Foreskin melanocyte (primary cell): ENCODE measurements at places on chromosomes 7 and 10.

- no peak for DNase-seq
Measured at GRCh38 chr10:125708971-125709503, 10.5 kb upstream of the EDRF1 start.

- no peak for DNase-seq
Measured at GRCh38 chr10:3606309-3606708, 178.7 kb downstream of the KLF6 start.

- no peak for DNase-seq
Measured at GRCh38 chr7:1911571-1911970, 241.5 kb downstream of the ELFN1 start.

GRCh38 chr10:132907821-132908620 is 34.3 kb downstream of the CFAP46 start:
- no peak for DNase-seq

- no peak for DNase-seq
Measured at GRCh38 chr7:113790025-113790424, 128.8 kb downstream of the PPP1R3A start.

- no peak for DNase-seq
Measured at GRCh38 chr7:140284062-140284461, 107.3 kb upstream of the KDM7A start.

- no peak for DNase-seq
Measured at GRCh38 chr7:30649717-30650420, 32.4 kb downstream of the CRHR2 start.

DNA sequence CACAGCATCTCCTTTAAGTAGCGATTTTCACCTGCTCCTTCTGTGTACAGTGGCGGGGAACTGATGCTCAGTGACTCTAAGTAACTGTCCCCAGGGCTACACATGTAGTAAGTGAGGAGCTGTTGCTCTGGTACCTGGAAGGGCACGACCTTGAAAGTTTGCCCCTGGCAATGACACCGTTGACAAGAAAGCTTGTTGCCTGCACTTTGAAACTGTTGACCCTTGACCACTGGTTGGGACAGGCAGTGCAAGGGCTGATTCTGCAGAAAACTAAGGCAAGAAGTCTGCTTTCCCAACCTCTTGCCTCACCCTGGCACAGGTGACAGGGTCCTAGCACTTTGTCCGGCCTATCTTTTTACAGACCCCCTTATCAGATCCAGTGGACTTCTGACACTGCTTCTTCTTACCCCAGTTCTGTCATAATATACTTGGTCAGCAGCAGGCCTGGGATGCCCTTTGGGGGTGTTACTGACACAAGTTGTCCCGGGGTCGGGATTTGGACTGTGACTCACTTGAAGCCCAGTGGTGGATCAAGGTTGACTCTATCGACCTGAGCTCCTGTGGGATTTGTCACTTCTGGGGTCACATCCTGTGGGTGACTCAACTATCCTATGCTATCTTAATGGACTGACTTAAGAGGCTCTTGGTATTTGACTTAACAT is 5.8 kb downstream of the ACSL5 start:
- DNase-seq, result no peak

GRCh38 chr7:29143751-29144150 is 2.6 kb downstream of the CPVL start:
- no peak for DNase-seq

DNA sequence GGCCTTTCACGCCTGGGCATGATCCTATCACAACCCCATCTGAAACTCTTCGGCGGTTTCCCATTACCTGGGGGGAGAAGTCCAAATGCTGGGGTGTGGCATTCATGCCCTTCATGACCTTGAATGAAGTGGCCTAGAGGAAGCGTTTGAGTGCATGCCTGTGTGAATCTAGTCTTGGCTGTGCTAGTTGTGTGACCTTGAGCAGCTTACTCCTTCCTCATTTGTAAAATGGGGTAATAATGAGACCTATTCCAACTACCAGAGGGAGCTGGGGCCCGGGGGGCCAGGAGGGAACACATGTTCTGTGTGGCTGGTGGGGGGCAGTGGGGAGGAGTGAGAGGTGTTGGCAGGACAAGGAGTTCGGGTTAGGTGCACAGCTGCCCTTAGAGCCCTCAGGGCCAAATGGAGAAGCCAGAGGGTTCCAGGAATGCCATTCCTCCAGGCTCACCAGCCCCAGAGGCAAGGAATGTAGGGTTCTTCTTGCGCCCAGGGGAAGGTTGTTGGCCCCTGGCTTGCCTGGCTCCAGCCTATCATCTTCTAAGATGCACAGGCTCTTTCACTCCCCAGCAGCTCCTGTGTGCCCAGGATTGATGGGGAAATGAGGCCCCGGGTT is 21.3 kb upstream of the TBRG4 start:
- no peak for DNase-seq

DNA sequence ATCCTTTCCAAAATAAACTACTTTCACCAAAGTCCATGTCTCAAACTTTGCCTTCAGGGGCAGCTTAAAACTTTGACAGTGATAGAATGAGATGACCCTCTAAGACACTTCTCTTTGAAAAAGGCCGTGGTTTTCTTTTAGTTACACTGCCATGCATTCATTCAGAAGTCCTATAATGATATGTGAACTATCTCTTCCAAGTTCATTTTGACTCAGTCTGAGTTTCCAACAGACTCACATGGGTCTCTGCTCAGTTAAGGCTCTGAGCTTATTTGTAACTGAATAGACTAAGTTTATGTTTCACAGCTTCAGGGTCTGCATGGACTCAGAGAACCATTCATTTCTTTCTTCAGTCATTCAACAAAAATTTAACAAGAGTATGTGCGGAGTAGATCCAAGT is 208.9 kb upstream of the PRSS1 start:
- DNase-seq, result no peak

DNA sequence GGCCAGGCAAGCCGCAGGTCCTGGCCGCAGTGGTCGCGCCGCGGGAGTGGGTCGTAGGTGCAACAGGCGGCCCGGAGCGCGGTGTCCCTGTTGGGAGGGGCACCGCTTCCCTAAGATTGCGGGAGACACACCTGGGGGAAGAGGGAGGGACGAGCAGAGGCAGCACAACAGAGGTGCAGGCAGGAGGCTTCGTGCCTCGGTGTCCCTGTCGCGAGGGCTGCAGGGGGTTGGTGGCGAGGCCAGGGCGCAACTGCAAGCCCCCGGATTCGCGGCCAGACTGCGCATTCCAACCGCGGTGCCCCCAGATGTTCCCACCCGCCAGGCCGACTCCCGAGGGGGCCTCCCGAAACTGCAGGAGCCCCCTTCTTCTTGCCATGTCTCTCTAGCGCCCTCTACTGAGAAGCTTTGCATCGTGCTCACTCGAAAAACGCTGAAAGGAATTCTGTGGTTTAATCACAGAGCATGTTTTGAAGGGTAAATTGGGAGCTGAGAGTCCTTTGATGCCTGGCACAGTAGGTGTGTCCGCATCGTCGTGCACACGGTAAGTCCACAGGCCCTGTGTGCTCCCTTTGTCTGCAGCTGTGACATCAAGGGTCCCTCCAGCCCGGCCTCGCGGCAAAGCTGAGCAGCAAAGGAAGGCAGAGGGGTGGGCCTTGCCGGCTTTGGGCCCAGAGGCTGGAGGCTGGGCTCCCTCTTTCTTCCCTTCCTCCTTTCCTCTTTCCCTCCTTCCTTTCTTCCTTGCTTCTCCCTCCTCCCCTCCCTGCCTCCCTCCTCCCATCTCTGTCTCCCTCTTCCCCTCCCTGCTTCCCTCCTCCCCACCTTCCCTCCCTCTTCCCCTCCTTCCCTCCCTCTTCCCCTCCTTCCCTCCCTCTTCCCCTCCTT is 6.2 kb upstream of the MBL2 start:
- peak; percentile 37 for DNase-seq

DNA sequence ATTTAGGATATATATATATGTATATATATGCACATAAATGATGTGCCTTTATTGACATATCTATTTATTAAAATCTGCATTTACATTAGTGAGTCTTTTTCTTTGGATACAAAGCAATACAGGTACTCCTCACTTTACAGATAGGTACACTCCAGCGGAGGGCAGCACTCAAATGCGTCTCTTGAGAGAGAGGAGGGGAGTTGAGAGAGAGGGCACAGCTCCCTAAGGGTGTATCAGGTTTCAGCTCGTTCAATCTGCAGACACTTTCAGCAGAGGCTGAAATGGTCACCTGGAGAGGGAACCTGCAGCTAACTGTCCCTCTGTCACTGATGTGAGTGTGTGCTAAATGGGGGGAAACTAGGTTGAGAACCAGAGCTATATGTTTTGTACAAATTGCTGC is 21.5 kb downstream of the C10orf53 start:
- DNase-seq, result no peak

GRCh38 chr7:105439174-105439893 is 50.6 kb upstream of the SRPK2 start:
- DNase-seq, result peak; percentile 72

- DNase-seq, result no peak
Measured at GRCh38 chr7:25951414-25952260, 200.4 kb upstream of the NFE2L3 start.

DNA sequence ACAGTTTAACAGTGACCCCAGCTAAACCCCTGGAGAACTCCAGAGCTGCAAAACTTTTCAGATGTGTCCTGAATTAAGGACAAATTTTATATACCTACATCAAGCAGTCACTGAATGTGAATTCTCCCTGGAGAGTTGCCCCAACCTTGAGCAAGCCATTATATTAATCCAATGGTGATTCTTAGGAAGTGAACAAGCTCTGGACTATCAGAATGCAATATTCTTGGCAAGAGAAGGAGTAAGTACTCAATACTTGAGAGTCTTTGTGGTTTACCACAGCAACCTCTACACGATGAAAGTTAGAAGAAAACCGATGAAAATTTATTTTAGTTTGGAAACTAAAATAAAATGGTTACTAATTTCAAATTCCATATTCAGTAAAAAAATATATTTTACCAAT is 19.3 kb upstream of the ZNF365 start:
- no peak for DNase-seq

- DNase-seq, result no peak
Measured at GRCh38 chr7:117997862-117998825, 124.9 kb upstream of the CTTNBP2 start.

DNA sequence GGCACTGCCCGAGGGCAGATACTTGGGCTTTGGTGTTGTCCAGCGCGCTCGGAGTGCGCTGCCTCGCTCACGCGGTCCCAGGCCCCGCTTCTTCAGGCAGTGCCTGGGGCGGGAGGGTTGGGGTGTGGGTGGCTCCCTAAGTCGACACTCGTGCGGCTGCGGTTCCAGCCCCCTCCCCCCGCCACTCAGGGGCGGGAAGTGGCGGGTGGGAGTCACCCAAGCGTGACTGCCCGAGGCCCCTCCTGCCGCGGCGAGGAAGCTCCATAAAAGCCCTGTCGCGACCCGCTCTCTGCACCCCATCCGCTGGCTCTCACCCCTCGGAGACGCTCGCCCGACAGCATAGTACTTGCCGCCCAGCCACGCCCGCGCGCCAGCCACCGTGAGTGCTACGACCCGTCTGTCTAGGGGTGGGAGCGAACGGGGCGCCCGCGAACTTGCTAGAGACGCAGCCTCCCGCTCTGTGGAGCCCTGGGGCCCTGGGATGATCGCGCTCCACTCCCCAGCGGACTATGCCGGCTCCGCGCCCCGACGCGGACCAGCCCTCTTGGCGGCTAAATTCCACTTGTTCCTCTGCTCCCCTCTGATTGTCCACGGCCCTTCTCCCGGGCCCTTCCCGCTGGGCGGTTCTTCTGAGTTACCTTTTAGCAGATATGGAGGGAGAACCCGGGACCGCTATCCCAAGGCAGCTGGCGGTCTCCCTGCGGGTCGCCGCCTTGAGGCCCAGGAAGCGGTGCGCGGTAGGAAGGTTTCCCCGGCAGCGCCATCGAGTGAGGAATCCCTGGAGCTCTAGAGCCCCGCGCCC is at the start of gene NPY:
Gene NPY (plus strand): TSS at position 294 of the 802 bp plus-strand sequence. CDS start 1,051 bp downstream, outside the sequence.
- no peak for DNase-seq

- DNase-seq, result no peak
Measured at GRCh38 chr7:80443325-80443724, 68.5 kb downstream of the GNAT3 start.

GRCh38 chr7:151603951-151604350 is 84.3 kb upstream of the RHEB start:
- no peak for DNase-seq

DNA sequence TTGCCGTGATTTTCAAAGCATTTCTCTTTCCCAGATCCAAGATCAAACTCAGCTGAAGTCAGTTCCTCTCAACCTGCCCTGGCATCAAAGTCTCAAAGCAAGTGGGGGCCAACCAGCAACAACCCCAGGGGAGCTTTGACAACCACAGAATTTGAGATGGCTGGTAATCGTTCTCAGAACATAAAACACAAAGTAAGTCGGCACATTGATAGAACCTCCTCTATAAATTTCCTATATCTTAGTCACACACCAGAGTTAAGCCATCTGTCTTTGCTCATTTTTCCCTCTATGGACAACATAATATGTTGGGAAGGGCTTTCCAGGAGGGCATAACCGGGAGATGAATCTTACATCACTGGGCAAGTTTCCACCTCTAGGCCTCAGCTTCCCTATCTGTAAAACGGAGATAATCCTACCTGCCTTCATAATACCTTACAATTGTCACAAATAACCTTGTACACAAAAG is 1.2 kb upstream of the DNAJC9 start:
- DNase-seq, result no peak

GRCh38 chr7:37391791-37392672 is 56.6 kb downstream of the ELMO1 start:
- DNase-seq, result no peak

GRCh38 chr7:46776790-46777189 is 805.1 kb downstream of the TNS3 start:
- DNase-seq, result no peak

DNA sequence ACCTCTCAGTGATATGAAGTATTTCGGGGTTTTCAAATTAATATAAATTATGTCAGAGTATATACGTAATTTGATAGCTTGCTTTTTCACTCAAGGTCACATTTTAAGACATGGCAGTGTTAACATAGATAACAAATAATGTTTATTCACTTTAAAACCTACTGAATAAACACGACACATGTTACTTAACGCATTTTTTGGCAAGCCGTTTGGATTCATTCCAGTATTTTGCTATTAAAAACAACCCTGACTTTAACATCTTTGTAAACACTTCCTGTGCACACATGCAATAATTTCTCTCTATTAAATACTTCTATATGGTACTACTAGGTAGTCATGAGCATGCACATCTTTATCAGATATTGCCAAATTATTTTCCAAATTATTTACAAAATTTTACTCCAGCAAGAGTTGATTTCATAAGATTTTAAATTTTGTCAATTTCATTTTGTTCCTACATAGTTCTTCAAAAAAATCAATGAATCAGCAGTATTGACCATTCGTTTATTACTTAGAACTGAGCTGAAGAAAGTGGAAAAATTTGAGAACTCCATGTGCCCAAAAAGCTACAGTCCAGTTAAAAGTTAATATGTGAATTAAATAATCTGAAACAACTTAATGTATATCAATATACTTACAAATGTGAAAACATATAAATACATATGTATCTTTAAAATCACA is 26.8 kb upstream of the THSD7A start:
- no peak for DNase-seq

GRCh38 chr7:2804227-2804763 is 39.8 kb downstream of the GNA12 start:
- DNase-seq, result no peak

DNA sequence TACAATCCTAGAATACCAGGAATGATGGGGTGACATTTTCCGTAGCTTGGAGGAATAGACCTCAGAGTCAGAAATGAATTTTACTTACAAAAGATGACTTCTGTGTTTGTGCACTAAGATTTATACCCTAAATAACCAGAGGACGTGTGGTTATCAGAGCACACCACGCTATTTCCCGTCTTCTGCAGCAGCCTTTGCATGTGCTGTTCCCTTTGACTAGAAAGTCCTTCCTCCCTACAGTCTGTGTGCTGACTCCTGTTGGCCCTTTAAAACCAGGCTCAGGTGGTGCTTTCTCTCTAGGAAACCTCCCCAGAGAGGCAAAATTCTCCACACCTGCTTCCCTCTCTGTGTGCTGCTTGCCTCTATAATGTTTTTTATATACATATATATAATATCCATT is 73.3 kb upstream of the SMNDC1 start:
- no peak for DNase-seq

GRCh38 chr10:69097729-69098128 is 9.8 kb downstream of the SRGN start:
- no peak for DNase-seq
